ENCODE measurements at places on chromosomes 2 and 18.

GRCh38 chr2:200300065-200300464, 6.4 kb upstream of the SPATS2L start:
- no peak for DNase-seq

DNA sequence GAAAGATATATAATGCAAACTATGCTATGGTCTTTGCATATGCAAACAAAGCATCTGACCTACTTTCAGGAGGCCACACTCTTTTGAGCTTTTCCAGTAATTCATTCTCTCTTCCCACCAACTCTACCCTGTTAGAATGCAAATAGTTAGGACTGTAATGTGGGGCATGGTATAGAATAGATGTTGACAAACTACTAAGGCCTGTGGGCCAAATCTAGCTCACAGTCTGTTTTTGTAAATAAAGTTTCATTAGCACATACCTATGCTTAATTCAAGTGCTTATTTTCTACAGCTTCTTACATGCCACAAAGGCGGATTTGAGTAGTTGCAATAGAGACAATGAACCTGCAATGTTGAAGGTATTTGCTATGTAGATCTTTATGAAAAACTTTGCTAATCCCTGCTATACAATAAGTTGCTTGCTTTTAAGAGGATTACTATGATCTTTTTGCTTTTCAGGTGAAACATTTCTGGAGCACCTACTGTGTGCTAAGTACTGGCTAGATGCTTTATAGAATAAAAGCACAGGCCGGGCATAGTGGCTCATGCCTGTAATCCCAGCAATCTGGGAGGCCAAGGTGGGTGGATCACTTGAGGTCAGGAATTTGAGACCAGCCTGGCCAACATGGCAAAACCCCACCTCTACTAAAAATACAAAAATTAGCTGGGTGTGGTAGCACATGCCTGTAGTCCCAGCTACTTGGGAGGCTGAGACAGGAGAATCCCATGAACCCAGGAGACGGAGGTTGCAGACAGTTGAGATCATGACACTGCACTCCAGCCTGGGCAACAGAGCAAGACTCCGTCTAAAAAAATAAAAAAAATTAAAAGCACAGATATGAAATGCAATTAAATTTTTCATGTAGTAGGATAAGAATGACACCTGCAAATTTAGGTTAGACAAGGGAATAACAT, 267.8 kb downstream of the DPP10 start:
- DNase-seq = no peak

DNA sequence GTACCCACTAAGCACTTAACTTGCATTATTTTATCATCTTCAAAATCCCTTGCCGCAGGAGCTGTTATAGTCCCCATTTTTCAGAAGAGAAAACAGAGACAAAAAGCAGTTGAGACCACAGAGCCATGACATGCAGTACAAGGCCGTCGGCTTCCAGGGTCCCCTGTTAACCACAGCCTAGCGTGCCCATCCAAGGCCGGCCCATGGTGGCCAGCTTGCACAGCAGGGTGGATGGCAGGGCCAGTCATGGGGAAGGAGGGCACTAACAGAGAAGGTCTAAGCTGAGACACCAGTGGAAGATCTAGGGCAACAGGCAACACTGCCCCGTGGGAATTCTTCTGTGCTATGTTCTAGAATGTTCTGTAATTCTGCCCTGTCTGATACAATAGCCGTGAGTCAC, 192.6 kb upstream of the ID2 start:
- no peak for DNase-seq

GRCh38 chr2:239792405-239793084, 232.6 kb downstream of the NDUFA10 start:
- no peak for DNase-seq

DNA sequence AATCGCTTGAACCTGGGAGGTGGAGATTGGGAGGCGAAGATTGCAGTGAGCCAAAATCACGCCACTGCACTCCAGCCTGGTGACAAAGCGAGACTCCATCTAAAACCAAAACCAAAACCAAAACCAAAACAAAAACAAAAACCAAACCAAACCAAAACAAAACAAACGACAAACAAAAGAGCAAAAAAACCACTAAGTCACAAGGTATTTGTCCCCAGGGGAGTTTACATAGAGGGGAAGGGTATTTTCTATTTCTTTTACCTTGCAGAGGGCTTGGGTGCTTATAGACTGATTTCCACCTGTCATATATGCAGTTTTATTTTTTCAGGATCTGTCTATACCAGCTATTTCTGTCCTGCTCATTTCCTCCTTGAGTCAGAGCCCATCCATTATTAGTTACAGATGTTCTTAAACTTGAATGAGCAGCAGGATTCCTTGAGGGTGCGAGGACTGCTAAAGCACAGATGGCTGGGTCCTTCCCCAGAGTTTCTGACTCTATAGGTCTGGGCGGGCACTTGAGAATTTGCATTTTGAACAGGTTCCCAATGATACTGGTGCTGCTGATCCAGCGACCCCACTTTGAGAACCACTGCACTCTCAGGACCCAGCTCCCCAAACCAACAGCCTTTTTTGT, 102.2 kb upstream of the UXS1 start:
- no peak for DNase-seq

GRCh38 chr2:144595686-144596072, 75.8 kb upstream of the ZEB2 start:
- DNase-seq = no peak

DNA sequence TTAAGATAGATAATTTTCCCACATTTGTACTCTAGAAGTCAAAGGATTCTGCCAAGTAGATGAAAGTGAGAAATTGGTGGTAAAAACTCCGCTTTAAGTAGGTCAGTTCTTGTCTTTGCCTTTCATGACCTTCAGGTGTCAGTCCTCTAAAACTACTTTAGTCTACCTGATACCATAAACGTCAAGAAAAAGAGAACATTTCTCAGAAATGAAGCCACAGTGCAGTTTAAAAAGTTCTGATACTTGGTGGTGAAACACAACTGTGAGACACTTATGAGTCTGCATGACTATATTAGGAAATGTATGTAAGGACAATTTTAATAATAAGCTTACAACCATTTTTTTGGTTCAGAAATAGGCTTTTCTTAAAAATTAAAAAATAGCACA, 583.3 kb downstream of the SATB2 start:
- no peak for DNase-seq

- no peak for DNase-seq
Measured at GRCh38 chr2:54775710-54776109, 52.2 kb downstream of the EML6 start.

- DNase-seq = no peak
Measured at GRCh38 chr18:11953113-11953512, 28.2 kb upstream of the IMPA2 start.

Data from retinal pigment epithelial cell (primary cell).